ENCODE measurements at places on chromosomes 12 and 14.

DNA sequence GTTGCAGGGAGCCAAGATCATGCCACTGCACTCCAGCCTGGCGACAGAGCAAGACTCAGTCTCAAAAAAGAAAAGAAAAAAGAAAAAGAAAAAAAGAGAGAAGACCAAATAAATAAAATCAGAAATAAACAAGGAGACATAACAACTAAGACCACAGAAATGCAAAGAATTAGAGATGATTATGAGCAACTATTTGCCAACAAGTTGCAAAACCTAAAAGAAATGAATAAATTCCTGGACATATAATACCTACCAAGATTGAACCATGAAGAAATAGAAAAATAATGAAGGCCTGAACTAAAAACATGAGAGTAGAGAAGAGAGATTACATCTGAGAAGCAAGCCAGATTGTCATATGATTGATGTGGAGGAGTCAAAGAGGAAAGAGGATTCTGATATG lies 17.6 kb upstream of the EPS8 start:
- no peak for DNase-seq

DNA sequence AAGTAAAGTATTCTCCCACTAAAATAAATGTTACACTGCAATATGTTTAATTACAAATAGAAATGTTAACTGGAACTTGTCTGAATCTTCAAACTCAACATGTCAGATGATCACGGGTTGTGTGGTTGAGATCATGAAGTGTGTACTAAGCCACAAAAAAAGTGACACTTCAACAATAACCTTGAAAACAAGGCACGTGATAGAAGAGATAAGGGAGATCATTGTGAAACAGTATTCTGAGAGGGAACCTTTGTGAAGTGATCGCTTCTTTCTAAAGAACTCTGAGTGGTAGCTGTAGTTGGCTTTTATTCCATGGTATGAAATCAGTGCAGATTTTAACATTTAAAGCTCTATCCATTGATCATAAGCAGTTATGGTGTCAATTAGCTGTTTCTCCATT lies 60.0 kb downstream of the LIN52 start:
- no peak for DNase-seq

DNA sequence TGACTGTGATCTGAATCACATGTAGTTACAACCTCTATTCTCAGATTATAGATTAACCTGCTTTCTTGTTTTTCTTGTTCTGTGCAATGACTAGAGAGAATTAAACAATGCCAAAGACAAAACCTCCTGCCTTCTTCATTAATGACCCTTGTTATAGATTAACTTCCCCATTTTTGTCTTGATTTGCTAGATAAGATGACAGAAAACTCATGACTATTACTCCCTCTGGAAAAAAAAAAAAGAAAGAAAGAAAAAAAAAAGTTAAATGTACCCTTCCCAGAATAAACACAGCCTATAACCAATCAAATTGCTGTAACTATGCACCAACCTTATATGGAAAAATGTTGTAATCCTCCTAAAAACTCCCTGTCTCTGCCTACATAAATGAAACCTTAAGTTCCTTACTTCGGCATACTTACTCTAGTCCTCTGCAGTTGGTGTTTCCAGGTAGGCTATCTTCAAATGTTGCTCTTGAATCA lies 41.1 kb upstream of the PCED1B start:
- DNase-seq: no peak

GRCh38 chr12:32293808-32294419 lies 105.4 kb upstream of the FGD4 start:
- no peak for DNase-seq

- no peak for DNase-seq
These were observed 602.1 kb upstream of the TMEM132C start for GRCh38 chr12:127664901-127665300.

DNA sequence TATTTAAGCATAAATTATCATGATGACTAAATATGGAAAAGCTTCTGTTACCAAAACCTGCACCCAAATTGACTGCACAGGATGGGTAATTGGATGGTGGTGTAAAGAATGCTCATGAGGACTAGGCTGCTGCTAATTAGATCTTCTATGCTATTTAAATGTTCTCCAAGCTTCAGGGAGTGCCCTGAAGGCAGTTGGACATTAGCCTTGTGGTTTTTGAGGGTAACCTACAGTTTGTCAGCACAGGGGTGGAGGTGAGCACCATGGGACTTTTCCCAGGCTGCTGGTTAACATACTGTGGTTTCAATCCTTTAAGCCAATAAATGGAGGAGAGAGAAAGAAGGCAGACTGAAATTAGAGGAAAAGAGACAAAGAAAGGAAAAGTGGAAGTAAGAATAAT lies 145.0 kb downstream of the WIF1 start:
- DNase-seq: no peak

GRCh38 chr12:20628226-20628787 lies 66.8 kb upstream of the SLCO1C1 start:
- no peak for DNase-seq

DNA sequence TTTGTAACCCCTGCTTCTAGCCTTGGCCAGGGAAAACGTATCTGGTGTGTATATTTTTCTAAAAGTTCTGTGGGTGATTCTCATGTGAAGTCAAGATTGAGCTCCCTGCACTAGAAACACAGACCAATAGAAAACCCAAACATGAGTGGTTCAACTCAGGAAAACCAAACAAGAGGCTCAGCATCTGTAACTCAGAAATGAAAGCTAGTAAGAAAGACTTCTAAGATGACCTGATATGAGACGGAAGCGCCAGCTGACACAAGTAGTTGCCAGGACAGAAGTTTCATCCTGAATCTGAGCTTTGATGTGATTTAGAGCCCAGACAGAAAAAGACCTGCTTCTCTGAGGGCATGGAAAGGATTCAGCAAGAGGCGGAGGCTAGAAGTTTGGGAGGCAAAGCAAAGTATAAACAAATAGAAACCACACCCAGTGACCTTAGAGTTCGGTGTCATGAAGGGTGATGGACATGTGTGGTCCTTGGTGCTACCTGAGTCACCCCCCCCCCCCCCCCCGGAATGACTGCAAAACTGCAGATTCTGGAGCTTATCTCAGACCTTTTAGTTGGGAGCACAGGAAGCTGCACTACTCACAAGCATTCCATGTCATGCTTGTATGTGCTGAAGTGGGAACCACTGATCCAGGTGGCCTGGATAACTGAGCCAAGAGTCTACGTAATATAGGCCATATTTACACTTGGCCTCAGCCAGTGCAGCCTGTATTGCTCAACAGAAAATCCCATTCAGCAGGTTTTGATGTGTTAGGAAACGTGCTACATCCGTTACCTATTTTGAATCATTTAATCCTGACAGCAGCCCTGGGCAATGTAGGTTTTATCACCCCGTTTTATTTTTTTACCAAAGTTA lies 191.3 kb downstream of the ANO6 start:
- DNase-seq: no peak

DNA sequence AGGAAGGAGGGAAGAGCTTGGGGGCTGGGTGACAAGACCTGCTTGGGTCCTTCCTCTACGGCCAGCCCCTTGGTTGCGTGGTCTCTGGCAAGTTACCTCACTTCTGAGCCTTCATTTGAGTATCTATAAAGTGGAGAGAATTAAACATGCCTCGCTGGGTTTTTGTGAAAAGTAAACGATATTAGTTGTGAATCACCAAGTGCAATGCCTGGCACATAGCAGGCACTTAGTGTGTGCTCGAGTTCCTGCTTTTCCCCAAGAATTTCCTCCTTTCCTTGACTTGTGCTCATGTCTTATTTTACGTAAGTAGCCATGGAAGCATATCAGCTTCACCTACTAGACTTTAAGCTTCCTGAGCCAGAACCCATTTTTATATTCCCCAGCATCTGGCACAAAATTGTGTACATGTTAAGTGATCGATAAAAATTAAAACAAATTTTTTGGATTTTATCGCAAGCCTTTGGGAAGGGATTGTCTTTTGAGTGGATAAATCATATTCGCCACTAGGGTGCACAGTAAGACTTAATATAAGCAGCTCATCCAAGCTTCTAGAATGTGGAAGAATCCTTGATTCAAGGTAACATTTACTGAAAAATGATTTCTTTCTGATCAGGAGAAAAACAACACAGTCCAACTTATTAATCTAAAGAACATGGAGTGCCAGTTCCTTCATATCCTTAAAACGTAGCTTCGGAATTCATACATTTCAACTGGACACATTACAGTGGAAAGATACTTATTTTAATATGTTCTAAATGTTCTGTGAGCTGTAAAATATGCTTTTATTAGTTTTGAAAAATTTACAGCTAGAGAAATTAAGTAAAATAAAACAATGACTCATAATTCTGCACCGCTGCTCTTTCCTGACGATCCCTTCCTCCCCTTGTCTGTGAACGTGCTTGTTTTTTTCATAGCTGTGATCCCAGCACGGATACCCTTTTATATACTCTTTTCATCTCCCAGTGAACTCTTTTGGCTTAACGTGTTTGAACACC lies 62.0 kb downstream of the SLC25A47 start:
- DNase-seq: no peak

DNA sequence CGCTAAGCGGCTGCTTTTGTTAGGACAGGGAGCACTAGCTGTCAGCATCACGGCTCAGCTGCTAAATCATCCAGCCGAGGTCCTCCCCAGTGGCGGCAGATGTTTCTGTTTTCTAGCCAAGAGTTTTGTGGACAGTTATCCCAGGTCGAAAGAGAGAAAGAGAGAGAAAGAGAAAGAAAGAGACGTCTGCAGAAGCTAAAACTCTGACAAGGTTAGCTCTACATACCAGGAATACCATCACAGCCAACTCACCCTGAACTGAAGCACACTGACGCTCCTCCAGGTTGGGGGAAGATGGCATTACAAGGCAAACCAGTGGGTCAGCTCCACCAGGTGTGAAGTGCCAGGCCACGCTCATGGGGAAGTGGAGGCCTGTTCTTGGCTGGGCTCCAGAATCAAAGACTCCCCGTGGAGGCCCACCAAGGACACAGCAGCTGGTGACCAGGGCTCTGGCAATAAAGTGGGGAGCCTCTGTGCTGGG lies 64.9 kb upstream of the DICER1 start:
- DNase-seq: peak; percentile 3

DNA sequence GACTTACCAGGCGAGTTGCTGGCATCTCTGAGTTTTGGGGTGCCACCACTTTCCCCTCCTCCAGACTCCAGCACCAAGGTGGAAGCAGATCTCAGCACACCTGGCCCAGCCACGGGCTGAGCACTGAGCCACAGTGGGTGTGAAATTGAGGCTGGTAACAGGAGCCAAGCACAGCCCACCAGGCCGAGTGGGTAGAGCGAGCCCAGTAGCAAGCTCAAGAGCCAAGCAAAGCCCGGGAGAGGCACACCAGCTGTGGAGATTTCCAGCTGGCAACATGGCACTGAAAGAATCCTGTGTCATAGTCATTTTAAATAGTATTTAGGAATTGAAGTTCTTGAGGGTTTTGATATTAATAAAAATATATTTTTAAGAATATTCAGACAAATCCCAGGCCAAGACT lies 596.2 kb upstream of the TMEM132C start:
- DNase-seq: no peak

GRCh38 chr12:108751821-108752220 lies 20.5 kb upstream of the CORO1C start:
- DNase-seq: no peak

- no peak for DNase-seq
These were observed 31.9 kb upstream of the ZFP36L1 start for GRCh38 chr14:68824517-68825347.

GRCh38 chr12:105740970-105741725 lies 397.6 kb downstream of the NUAK1 start:
- no peak for DNase-seq

DNA sequence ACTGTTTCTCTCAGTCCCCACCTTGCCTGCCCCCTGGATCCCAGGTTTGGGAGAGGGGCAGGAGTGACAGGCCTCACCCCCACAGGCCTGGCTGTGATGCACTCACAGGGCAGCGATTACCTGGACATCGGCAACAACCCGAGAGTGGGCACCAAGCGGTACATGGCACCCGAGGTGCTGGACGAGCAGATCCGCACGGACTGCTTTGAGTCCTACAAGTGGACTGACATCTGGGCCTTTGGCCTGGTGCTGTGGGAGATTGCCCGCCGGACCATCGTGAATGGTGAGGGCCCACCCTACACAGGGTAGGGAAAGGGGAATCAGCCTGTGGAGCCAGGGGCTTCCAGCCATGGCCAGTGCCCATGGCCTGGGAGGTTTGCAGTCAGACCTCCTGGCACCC lies 8.6 kb downstream of the ACVRL1 start:
- no peak for DNase-seq

DNA sequence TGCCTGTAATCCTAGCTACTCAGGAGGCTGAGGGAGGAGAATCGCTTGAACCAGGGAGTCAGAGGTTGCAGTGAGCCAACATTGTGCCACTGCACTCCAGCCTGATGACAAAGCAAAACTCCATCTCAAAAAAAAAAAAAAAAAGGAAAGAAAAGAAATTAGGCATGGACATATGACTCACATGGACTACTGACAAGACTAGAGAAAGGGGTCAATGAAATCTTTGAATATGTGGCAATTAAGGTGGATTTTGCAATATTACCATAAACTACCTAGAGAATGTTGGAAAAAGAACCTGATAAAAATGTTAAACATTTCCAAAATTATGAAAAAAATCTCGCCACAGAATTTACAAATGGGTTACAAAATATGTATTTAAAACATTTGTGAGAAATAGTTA lies 873.6 kb downstream of the C12orf50 start:
- DNase-seq: no peak

DNA sequence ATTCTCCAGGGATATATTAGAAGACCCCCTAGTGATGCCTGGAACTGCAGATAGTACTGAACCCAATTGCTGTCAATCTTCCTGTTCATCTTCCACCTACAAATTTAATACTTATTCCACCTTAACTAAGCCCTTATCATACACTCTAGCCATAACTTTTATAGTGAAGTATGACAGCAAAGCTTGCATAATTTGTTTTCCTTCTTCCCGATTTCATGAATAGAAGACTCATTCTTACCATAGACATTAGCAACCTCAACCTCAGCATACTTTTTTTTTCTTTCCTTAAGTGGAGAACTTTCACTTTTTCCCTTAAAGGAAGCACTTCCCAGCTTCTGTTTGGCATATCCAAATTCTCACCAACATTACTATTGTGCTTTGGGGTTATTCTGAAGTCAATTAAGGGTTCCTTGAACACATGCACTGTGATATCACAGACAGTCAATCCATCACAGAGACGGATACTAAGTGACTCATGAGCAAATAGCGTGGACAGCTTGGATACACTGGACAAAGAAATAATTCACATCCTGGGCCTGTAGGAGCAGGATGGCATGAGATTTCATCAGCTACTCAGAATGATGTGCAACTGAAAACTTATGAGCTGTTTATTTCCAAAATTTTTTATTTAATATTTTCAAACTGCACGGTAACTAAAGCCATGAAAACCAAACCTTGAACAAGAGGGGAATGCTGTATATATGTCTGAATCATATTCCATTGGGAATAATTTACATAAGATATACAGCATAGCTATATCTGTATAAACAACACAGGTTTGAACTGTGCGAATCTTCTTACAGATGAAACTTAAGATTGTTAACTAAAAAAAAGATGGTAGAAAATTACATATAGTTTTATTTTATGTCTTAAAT lies 63.9 kb downstream of the SYT1 start:
- peak; percentile 32 for DNase-seq

GRCh38 chr12:18990856-18991255 lies 138.7 kb upstream of the PLEKHA5 start:
- DNase-seq: no peak

Data from GM04503 (cell line).